Uterus (tissue), 4 donors: ENCODE measurements at places on chromosomes 5 and 9.

DNA sequence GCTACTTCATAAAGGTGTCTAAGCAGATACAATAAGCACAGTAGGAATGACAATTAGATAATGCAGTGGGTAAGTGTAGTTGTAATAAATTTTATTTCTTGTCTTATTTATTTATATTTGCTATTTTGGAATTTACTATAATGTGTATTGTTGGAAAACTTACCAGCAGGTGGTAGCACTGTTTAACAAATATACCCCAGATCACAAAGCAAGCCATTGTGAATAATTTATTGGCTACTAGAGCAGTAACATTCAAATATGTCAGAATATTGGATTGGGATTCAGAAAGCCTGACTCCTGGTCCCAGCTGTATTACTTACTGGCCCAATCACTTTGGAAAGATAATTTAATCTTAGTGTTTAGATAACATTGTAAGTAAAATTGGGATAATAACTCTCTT, 78.0 kb downstream of the ISOC1 start:
- no peak for DNase-seq

DNA sequence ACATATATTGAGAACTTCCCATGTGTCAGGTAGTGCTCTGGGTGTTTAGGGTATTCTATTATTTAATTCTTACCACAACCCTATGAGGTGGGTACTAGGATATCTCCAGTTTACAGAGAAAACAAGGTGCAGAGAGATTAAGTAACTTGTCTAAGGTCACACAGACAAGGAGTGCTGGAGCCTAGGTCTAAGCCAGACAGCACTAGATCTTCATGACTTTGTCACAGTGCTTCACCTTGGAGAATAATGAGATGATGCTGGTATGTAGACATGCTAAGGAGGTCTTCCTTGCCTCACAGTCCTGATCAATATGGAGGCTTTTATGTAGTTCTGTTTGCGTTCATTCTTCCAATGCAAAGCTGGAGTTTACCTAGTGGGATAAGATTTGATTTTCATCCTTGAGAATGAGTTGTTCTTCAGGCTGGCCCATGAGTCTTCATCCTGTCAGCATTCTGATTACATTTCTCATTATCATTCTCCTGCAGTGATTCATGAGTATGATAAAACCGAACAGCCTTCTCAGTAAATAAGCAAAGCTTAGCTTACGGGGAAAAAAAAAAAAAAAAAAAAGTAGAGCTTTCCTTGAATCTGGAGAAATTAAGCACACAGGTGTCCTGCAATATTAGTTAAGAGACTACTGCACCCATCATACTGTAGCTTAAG, 176.3 kb downstream of the C9orf152 start:
- no peak for DNase-seq

- DNase-seq = no peak
Observed at GRCh38 chr5:98975682-98976407, 47.0 kb upstream of the CHD1 start.

DNA sequence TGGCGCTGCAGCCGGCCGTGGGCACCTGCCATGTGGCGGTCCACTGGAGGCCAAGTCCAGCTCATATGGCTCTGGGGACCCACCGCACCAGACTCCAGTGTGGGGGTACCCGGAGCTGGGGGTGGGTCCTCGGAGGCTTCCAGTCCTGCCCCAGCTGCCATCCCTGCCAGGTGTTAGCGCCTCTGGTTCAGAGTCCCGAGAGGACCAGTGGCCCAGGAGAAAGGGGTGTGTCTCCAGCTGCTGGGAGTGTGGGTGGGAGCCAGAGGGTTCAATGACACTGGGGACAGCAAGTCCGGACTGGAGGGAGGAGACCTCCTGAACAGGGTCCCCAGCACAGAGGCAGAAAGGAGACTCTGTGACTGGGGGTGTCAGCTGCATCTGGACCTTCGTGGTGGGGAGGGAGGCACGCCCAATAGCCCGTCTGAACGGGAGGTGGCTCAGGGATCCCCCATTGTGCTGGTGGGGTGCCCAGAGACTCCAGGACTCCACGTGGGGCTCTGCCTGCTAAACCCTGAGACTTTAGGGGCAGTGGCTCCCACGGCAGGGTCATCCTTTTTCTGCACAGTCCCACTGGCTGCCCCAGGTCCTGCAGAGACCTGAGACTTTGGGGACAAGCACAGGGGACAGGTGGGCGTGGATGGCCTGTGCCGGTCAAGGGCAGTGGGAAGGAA, 2.4 kb upstream of the AHRR start:
- DNase-seq = no peak

- DNase-seq = no peak
Observed at GRCh38 chr5:16480821-16481538, 15.4 kb upstream of the ZNF622 start.

DNA sequence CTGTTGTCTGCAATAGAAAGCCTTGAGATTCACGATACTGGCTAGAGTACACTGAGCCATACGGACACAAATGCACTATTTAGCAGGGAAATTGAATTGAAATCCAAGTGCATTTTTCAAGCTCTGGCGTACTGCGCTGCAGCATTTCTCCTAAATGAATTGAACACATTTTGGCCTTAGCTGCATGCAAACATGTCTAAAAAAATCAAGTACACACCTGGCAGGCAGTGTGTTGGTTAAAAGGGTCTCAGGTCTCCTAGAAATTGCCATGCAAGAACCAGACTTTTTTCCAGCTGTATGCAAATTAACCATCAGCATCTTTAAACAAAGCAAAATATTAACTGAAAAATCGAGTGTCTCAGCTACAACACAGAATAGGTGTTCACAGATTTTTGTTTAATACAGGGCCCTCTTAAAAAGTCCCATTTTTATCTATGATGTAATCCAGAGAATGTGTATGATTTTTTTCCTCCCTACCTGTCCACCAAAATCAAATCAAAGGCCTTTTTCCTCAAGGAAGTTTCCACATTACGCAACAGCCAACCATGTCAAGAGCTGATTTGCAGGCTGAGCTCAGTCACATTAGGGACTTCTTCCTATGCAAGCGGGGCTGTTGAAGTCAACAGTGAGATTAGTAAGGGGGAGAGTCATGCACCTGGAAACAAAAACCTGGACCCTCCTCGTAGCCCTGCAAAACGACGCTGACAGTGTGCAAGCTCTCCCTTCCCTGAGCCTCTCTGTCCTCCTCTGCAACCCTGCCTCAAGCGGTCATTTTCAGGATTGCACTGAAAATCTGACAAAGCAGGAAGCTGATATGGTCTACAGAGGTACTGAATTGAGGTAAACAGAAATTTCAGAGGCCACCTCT, 14.1 kb upstream of the SFXN1 start:
- no peak for DNase-seq

- DNase-seq = no peak
Observed at GRCh38 chr9:2059274-2059929, 44.3 kb downstream of the SMARCA2 start.
